ENCODE measurements at places on chromosomes 7 and 10.

GRCh38 chr10:52883996-52884871 lies 111.7 kb upstream of the MBL2 start:
- peak; percentile 62 for DNase-seq

- DNase-seq, result no peak
Observed at GRCh38 chr10:132133005-132133404, 53.7 kb upstream of the DPYSL4 start.

- no peak for DNase-seq
Observed at GRCh38 chr10:6743291-6743849, 163.3 kb upstream of the PRKCQ start.

DNA sequence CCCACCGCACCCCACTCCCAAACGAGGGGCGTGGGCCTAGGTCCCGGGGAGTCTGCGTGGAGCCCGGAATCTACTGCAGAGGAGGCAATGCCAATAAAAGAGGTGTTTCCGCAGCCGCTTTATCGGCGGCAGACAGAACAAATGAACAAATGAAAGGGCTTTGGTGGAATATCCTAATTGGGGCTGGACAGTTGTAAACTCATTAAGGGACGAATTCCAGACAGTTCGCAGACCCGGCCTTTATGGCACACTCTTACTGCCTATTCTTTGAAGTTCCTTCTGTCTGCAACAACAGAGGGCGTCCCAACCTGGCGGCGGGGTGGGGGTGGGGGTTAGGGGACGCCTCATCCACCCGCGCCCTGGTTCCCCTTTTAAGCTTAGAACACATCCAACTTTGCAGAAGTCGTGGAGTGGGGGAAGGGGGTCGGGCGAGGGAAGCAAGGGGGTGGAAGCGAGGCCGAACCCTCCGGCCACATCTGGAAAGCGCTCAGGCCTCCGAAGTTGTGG lies 4.1 kb downstream of the HOXA9 start:
- no peak for DNase-seq

- DNase-seq, result no peak
Observed at GRCh38 chr7:134165252-134165651, 38.1 kb downstream of the LRGUK start.

GRCh38 chr10:79493806-79494205 lies 18.5 kb upstream of the EIF5AL1 start:
- DNase-seq, result no peak
